ENCODE measurements at places on chromosomes 16 and 17. TPM values are rescaled to one million over a fixed set of nuclear protein-coding genes. Genes with fewer than 3 reads are reported as not detected.

DNA sequence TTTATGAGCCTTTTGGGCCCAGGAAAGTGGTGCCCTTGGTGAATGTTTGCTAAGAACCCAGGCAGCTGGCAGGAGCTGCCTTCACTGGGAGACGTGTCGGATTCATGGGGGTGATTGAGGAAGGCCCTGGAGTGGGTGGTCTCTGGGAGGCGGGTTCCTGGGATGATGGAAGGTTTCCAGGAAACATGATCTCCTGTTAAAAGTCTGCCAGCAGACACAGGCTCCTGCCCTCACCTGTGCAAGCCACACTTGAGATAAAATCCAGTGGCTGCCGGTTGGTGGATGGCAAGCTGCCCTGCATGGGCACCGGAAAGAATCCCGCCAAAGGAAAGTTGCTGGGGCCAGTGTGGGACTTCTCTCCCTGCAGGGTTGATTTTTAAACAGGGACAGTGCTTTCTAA is 189.0 kb upstream of the CIBAR2 start:
- DNase-seq: no peak

- no peak for DNase-seq
Observed at GRCh38 chr17:80977172-80977571, 14.5 kb upstream of the CHMP6 start.

The NPIPB5 gene
- total RNA-seq: 169 TPM

The TSC2 gene
- total RNA-seq: 78.9 TPM
